ENCODE measurements at places on chromosomes 2 and 18.

- DNase-seq = no peak
Measured at GRCh38 chr2:68623820-68624219, 19.6 kb upstream of the PROKR1 start.

GRCh38 chr2:51297488-51297887 is 265.6 kb upstream of the NRXN1 start:
- no peak for DNase-seq

GRCh38 chr18:38305961-38306360 is 740.4 kb upstream of the CELF4 start:
- DNase-seq = no peak

- DNase-seq = no peak
Measured at GRCh38 chr2:241760301-241760771, 16.3 kb upstream of the GAL3ST2 start.

DNA sequence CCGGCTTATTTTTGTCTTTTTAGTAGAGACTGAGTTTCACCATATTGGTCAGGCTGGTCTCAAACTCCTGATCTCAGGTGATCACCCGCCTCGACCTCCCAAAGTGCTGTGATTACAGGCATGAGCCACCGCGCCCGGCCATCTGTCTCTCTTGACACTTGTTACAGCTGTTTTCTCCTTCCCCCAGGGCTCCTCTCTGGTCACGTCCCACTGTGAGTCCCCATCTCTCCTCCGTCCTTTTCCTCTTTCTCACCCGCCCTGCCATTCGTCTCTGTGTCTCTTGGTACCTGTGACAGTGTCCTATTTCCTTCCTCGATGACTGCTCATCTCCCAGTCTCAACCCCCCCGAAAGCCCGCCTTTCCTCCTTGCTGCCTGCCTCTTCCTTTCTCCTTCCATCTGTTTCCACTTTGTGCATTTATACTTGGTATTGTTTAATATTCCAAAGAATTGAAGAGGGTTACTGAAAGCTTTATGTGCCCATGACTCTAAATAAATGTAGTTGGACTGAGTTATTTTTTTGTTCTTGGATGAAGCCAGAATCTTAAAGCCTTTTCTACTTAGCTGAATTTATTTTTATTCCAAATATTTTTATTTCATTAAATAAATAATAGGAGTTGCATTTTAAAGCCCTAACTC is 241.5 kb downstream of the SH3RF3 start:
- no peak for DNase-seq

GRCh38 chr2:171655586-171655985 is 31.7 kb upstream of the DYNC1I2 start:
- DNase-seq = no peak
